ENCODE measurements at places on chromosomes 7 and 10.

GRCh38 chr7:103148131-103148993 is 537 bp downstream of the NAPEPLD start:
- DNase-seq, result no peak

GRCh38 chr7:18896343-18896975 is 221.0 kb downstream of the TWIST1 start:
- no peak for DNase-seq

- no peak for DNase-seq
These were observed 168.3 kb downstream of the PRKAG2 start for GRCh38 chr7:151708610-151709009.

DNA sequence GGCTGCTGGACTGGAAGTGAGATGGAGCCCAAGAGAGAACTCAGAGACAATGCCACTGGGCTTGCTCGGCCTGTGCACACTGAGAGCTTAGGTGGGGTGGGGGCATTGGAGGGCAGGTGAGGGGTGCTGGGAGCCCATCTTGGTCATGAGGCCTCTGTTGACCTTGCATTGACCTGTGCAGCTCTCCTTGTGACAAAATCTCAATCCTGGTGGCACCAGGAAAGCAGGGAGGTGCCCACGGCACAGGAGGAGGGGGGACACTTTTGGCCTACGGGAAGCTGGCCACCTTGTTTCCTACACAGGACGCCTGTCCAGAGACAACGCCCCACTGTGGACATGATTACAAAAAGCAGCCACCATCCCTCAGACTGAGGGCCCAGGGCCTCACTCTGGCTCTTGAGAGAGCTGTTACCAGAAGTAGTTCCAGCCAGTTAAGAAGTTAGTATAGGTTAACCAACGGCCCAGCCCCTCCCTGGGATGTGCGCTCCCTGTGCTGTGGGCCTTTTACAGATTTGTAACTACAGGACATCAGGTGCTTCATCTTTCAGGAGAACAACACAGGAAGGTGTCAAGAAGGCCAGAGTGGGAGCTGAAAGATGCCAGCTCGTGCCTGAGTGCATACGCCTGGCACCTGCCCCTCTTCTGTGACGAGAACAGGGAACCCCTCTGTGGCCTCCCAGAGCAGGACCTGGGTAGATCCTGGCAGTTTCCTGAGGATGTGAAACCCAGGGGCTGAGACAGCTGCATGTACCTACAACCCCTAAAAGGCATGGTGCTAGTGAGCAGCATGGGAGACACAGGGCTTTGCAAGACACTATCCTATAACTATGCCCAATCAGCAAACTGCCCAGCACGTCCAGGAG is 10.3 kb downstream of the PKD1L1 start:
- no peak for DNase-seq

- DNase-seq, result no peak
These were observed 84.2 kb upstream of the STEAP1B start for GRCh38 chr7:22584179-22584578.

DNA sequence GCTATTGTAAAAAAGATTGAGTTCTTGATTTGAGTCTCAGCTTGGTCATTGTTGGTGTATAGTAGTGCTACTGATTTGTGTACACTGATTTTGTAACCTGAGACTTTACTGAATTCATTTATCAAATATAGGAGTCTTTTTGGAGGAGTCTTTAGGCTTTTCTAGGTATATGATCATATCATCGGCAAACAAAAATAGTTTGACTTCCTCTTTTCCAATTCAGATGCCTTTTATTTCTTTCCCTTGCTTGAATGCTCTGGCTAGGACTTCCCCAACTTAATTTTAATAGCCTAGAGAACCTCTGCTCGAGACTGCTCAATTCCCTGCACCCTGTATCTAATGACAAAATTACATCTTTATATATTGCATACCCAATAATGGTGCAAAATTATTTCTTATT is 154.4 kb downstream of the CCDC7 start:
- DNase-seq, result no peak

GRCh38 chr7:135200821-135201331 is 10.4 kb downstream of the WDR91 start:
- no peak for DNase-seq

GRCh38 chr7:157952841-157953645 is 616.2 kb downstream of the DNAJB6 start:
- no peak for DNase-seq

GRCh38 chr10:117818721-117819120 is 228.0 kb downstream of the RAB11FIP2 start:
- DNase-seq, result no peak
